ENCODE measurements at places on chromosomes 6 and 20.

GRCh38 chr20:61661583-61661982 lies 404.1 kb downstream of the TAF4 start:
- DNase-seq: no peak

GRCh38 chr6:43053545-43054205 lies at the start of gene CUL7:
CUL7 (minus strand) TSS chr6:43053851; CDS start chr6:43052788, 1,063 bp downstream.
- DNase-seq: peak; percentile 83

- DNase-seq: no peak
Observed at GRCh38 chr20:32344835-32345506, 13.2 kb upstream of the ASXL1 start.

DNA sequence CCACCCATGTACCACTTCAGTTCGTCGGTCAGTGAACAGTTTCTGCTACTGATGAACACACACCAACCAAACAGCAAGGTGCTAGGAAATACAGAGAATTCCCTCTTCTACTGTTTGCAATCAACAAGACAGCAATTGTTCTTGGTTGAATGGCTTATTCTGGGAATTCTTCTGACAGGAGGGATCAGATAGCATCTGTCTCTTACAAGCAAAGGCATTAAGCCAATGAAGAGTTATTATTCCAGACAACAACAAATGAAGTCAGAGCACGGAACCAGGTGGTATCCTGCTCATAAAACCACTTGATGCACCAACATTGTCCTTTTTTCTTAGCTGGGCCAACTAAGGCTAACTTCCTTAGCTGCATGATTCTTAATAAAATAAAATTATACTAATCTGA lies 37.8 kb downstream of the PTPRK start:
- DNase-seq: no peak

- no peak for DNase-seq
Observed at GRCh38 chr6:56244089-56244488, 3.3 kb downstream of the COL21A1 start.
